Hypothalamus (tissue), 51 donors: ENCODE measurements at places on chromosomes 13 and 19.

- DNase-seq: no peak
These were observed 6.9 kb downstream of the FBN3 start for GRCh38 chr19:8142513-8142900.

DNA sequence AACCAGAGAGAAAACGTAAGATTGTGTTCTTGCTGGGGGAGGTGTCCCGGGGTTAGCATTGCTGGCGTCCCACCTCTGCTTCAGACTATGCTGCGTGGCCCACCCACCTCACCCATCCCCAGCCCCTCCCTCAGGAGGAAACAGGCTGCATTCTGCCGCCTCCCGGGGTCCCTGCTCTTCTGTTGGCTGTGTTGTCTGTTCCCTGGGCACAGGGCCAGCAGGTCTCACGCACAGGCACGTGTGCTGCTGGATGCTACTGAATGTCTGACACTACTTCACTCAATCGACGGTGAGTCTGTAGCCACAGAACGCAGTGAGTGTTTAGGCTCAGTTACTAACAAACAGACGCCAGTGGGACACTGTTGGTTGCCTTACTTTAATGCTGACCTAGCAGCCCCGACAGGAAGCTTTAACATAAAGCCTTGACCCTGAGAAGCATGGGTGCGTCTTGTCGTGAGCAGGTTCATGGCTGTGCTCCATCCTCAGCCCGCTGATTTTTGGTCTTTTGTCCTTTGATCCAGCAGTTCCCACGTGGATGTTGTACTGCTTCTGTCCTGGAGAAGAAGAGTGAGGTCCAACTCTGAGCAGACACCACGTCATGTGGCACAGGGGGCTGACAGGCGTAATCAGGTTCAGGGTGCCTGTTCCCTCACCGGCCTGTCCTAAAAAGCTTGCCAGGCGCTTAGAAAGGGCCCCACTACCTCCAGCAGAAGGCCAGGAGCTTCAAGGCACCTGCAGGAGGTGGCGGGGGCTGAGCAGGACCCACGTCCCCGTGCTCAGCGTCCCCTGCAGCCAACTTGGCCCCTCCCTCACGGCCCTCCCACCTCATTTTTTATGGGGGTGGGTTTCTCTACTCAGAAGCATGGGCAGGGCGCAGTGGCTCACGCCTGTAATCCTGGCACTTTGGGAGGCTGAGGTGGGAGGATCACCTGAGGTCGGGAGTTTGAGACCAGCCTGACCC, 26.0 kb downstream of the NAXD start:
- no peak for DNase-seq

DNA sequence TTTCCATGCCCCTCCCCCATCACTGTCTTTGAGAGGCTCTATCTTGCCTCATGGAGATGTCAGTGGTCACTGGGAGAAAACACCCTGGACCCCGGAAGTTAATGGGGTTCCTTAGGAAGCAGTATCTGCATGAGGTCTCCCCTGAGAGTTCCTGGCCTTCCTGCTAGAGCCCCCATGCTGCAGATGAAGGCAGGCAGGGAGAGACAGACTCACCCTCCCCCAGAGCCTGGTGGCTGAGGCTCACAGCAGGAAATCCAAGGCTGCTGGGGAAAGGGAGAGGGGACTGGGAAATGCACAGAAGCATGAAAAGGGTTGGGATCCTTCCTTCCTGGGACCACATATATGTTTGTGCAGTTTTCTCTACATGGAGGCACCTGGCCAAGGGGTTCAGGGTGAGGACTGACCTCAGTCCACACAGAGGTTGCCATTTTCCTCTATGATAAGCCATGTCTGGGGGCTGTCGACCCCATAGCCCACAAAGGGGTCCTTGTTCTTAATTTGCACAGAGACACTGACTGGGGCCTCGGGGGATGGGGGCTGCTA, 95.4 kb downstream of the RNASEH2B start:
- no peak for DNase-seq

DNA sequence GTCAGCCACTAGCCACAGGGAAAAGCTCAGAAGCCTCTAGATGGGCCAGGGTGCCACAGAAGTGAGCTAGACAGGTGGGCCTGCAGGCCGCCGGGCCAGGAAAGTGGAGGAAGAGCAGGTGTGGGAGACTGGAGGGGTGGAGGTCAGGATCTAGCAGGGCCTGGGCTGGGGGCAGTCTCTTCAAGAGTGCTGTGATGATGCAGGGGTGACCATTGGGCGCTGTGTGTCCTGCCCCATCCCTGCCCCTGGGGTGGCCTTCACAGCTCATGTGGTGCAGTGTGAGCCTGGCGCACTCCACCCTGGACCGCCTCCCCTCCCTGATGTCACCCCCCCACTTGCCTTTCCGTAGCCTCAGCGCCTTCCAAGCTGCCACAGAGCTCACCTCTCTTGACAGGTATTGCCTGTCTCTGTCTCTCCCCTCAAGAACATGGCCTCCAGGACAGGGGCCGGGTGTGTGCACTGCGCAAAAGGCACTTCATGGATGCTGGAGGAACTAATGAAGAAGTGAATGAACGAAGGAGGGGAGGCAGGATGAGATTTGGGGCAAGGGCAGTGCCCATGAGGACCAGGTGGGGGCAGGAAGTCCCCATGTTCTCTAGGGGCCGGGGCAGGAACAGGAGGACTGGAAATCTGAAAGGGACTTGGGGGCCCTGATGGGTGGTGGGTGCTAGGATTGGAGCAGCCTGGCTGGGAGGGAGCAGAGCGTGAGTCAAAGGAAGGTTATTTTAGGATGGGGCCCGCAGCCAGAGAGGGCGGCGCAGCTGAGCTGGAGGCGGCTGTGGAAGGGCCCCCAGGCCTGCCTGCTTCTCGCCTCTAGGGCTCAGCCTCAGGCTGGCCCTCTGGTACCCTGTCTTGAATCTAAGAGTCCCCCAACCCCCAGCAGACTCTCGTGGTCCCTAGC, 6.6 kb downstream of the SSBP4 start:
- no peak for DNase-seq

DNA sequence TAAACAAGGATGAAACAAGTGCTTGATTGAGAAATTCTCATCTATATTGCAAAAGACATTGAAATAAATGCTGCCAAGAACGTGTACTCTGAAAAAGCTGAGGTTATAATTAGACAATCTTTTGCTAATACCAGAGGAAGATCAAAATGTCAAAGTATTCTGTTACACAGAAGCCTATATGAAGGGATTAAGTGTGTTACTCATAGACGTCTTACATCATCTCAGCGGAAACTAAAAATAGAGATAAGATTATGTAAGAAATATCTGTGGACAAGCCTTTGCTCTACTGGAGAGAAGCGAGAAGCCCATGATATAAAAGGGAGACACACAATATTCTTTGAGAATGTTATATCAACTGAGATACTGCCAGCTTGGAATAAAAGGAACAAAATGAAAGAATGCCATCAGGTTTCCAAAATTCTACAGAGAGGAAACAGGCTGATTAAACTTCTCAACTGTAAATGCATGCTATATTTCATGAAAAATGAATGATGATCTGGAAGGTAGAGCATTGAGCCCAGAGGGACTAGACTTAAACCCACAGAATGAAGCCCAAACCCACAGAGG, 699.0 kb downstream of the GPC5 start:
- DNase-seq: no peak

- no peak for DNase-seq
These were observed 2.9 kb upstream of the DCUN1D2 start for GRCh38 chr13:113493315-113493951.

GRCh38 chr19:51489113-51489512, 10.8 kb downstream of the CEACAM18 start:
- no peak for DNase-seq

- no peak for DNase-seq
These were observed 2195.9 kb downstream of the PCDH9 start for GRCh38 chr13:65034266-65034665.

- no peak for DNase-seq
These were observed 103.1 kb downstream of the ITGBL1 start for GRCh38 chr13:101555610-101556009.

DNA sequence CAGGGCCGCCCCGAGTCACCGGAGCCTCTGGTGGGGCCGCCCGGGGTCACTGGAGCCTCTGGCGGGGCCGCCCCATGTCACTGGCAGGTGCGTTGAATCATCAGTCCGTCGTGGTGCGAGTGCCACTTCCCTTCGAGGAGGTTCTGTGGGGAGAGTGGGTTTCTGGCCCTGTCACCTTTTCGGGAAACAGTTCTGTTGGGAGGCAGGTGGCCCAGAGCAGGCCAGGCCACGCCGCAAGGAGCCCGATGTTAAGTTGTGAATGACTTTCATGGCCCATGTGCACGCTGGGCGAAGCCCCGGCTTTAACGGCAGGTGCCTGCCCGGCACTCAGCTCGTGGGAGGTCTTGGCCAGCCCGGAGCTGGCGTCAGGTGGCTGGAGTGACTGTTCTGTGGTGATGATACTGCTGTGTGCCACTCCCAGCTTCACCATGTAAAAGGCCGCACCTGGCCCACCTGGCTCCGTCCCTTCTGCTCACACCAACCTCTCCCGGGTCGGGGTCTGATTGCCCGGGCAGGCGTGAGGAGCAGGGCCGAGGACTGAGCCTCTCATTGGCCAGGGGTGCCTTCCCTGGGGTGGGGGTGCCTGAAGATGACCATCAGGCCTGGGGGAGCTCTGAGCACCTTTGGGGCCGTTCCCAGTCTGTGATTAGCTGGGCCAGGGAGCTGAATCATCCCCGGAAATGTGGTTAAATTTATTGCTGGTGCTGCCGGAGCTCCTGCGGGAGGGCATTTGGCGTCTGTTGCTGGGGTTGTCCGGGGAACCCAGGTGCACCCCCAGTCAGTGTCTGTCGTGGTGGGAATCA, 29.2 kb downstream of the CSNK1G2 start:
- DNase-seq: no peak

GRCh38 chr13:45391926-45392325, 26.2 kb downstream of the SLC25A30 start:
- no peak for DNase-seq

DNA sequence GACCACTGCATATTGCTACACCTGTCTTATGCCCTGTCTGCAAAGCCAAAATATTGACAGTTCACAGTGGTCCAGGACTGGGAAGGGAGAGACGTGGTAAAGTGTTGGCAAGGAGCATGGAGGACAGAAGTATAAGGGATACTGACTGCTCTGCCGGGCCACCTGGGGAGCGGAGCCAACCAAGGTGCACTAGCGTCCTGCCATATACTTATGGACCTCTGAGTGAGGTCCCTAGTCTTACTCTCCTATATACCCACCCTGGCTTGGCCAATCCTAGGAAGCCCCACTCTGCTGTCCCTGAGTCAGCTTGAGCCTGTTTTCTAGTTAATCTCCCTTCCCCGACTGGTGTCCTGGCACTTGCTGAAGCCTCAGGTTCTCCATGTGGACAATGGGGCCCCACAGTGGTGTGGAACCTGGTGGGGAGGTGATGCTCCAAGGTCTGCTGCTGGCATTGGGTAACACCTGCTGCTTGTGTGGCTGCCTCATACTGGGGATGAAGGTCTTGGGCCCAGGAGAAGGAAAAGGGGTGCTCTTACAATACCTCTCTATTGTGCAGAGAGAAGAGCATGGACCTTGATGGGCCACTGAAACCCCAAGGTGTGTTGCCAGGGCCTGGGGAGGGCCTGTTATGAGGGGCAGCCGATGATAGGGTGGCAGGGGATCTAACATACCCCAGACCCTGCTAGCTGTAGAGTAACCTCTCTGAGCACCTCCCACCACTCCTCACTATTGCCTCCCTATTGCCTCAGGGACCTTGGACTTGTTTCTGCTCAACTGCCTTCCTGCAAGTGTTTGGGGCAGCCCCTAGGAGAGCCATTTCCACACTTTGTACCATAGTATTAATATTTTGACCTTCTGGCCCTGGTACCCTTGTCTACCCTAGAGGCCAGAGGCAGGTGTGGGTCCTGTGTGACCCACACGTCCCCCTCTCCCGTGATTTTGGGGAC, 6.7 kb upstream of the TRIM28 start:
- DNase-seq: no peak

DNA sequence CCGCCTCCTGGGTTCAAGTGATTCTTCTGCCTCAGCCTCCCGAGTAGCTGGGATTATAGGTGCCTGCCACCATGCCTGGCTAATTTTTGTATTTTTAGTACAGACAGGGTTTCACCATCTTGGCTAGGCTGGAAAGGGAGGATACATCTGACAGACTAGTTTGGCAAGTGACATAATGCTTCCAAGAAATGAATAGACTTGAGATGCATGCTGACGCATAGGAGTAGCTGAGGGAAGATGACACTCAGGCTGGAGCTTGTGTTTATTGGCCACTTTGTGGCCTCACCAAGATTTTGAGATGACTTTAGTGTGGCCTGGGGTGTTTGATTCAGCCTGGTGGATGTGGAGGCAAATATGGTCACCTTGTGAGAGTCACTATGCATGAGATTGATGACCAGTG, 4.0 kb downstream of the ZNF586 start:
- no peak for DNase-seq

DNA sequence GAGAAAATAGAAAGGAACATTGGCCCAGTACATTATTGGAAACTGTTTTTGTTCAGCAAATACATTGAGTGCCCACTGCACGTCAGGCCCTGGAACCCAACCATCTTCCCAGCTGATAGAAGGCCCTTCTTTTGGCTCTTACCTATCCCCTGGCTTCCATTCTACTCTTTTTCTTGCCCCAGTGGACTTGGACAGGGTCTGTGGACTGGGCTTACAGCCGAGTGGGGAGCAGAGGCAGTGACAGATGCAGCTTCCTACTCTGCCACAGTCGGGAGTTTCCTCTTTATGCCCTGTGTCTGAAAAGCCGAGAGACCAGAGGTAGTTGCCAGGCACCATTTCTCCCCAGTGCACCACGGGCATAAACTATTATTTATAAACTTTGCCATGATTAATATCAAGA, 70.4 kb downstream of the ARHGAP35 start:
- no peak for DNase-seq

DNA sequence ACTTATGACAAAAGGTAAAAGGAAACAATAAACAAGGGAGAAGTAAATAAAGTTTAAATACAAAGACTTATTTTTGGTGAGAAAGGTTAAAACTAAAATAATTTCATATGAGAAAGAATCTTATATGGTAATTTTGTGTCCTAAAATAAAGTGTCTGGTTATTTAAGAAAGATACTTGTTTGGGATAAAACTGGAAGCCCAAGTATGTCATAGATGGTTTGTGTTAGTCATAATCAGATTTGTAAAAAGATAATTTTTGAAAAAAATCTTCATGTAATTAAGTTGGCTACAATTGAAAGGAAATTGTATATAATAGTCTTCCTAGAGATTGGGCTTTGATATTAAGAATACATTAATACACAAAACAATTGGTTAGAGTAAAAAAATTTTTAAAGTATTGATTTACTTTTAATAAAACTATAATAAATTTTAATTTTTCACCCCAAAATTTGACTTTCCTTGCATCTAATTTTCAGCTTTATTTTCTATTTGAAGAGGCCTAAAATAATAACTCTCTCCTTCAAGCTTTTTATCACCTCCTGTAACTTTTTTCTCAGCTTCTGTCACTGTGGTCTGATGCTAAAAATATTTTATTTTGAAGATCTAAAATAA, 315.6 kb downstream of the SLITRK5 start:
- DNase-seq: no peak

DNA sequence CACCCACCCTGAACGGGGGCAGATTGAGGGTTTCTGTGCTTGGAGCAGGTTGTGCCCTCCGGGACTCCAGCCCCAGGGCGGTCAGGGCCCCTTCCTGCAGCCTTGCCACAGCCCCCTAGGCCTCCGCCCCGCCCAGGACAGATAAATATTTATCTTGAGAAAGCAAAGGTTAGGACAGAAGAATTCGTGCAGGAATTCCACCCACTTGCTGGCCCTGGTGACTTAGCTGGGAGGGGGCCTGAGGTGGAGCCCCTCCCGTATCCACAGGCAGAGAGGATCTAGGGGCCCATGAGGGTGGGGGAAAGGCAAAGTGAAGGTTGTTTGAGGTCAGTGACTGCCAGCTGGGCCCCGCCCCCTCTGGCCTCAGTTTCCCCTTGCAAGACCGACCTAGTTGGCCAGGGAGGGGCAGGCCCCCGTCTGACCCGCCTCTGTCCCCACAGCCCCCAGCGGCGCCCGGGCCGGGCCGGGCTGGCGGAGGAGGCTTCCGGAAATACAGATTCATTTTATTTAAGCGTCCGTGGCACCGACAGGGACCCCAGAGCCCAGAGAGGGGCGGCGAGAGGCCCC, 5.2 kb downstream of the MIDN start:
- no peak for DNase-seq
